ENCODE measurements at places on chromosomes 5 and 9.

DNA sequence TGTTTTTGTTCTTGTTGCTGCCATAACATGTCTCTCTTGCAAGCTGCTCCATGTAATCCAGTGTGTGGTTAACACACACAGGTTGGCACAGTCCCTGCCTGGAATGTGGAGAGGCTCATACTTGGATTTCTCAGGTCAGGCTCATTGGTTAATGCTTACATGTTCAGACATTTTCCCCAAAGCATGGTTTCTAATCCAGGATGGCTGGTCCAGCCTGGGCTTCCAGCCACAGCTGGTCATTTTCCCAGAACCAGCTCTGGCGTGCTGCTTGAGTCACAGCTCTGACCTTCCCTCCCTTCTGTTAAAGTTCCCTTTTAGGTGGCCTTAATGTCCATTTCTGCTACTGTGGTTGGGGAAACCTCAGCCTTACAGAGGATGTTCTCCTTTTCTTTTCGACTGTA lies 294.3 kb downstream of the TAF11L14 start:
- no peak for DNase-seq

DNA sequence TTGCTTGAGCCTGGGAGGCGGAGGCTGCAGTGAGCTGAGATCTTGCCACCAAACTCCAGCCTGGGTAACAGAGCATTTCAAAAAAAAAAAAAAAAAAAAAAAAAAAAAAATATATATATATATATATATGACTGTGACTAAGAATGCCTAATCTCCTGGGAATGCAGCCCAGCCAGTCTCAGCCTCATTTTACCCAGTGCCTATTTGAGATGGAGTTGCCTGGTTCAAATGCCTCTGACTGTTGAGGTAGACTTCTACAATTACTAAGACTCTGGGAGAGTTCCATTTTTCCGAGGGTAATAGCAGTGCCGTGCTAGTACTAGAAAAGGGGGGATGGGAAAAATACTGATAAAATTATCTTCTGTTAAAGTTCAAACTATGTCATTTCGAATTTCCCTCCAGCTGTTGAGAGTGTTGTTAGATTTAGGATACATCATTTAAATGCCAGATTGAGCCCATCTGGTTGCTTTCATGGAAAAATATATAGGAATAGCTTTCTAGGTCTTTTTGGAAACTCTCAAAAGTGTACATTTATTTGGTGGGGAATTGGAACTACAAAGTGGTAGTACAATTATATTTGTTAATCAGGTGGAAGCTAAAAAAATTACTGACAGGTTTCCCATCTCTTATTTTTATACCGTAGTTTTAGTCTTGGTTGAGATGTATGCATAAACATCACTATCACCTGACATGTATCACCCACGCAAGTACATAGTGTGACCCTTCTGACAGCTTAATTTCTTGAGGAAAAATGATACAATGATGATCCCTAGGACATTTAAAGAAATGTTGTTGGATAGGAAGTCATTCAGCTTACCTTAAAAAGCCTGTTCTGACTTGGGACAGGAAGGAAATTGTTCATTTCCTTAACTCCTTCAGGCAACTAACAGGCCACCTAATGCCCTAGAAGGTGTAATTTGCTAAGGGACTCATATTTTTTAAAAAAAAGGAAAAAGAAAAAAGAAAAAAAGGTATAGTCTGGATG lies 214.9 kb downstream of the ADAMTSL1 start:
- DNase-seq, result no peak

- DNase-seq, result no peak
Measured at GRCh38 chr5:157828944-157829639, 29.9 kb downstream of the CLINT1 start.

- no peak for DNase-seq
Measured at GRCh38 chr5:102498271-102499034, at the start of gene SLCO6A1. Gene SLCO6A1, minus strand, starts transcription at chr5:102499001. Its CDS starts 157 bp downstream, at chr5:102498844.

GRCh38 chr5:90747693-90748092 lies 189.1 kb downstream of the ADGRV1 start:
- no peak for DNase-seq

- no peak for DNase-seq
Measured at GRCh38 chr5:69317391-69317790, 15.2 kb downstream of the CCDC125 start.

DNA sequence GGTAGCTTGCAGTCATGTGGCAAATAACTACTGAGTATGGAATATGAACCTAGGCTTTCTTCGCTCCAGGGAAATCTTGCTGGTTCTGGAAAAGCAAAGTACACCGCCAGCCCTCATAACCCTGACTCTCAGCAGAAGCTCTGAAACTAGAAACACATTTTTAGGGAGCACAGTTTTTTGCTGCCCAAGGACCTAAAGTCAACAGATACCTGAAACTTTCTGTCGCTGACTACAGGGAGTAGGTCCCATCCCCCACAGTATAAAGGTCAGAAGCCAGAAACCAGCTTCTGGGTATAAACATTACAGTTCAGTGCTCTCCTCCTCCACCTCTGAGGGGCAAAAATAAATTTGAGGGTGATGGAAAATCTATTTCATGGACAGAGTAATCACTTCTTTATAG lies 3.0 kb downstream of the ATOX1 start:
- DNase-seq, result no peak

GRCh38 chr9:88075966-88076285 lies 62.3 kb downstream of the SPATA31C2 start:
- no peak for DNase-seq

DNA sequence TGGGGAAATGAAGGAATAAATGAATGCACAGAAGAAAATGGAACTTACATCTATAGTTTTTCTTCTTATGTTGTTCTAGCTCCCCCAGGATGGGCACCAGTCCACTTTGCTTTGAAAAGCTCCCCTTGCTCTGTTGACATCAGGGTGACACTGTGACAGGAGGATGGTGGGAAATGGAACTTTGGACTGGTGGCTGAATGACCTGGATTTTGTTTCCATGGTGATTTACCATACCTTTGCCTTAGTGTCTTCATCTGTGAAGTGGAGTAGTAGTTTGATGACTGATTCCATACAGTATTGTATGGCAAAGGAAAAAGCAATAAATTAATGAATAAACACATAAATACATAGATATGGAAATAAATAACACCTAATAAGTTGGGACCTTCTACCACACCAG lies 294.7 kb downstream of the KIF4B start:
- no peak for DNase-seq

DNA sequence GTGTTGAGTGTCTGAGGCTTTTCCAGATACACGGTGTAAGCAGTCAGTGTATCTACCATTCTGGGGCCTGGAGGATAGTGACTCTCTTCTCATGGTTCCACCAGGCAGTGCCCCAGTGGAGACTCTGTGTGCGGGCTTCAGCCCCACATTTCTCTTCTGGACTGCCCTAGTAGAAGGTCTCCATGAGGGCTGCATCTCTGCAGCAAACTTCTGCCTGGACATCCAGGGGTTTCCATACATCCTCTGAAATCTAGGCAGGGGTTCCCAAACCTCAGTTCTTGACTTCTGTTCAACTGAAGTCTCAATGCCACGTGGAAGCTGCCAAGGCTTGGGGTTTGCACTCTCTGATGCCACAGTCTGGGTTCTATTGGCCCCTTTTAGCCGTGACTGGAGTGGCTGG lies 256.6 kb upstream of the ITGA1 start:
- no peak for DNase-seq

- DNase-seq, result no peak
Measured at GRCh38 chr5:35794684-35795375, 61.9 kb upstream of the IL7R start.

DNA sequence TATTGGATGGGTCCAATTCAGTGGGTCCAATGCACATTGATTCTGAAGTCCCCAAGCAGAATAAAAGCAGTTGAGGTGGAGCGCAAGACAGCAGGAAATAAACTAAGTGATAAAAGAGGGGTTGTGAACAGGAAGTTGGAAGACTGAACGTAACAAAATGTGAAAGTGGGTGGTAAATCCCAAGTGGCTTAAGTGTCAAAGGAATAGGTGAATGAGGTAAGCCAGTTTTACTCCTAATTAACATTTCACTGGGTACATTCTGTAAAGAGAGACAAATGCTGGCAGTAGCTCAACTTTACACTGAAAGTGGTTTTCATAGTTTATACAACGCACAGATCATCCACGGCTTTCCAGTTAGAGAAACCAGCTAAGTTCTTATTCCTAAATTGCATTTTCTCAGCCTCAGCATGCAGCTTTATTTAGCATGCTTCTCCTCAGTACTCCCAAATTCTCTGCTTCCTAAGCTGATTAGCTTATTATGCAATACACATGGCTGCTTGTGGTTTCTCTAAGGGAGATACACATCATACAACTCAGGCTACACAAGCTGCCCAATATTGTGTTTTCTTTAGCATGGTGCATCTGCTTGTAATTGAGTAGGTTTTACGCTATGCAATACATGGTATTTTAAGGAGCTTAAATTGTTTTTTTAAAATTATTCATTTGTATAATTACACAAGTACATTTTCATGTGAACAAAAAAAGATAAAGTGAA lies 34.2 kb upstream of the HSD17B4 start:
- DNase-seq, result no peak

DNA sequence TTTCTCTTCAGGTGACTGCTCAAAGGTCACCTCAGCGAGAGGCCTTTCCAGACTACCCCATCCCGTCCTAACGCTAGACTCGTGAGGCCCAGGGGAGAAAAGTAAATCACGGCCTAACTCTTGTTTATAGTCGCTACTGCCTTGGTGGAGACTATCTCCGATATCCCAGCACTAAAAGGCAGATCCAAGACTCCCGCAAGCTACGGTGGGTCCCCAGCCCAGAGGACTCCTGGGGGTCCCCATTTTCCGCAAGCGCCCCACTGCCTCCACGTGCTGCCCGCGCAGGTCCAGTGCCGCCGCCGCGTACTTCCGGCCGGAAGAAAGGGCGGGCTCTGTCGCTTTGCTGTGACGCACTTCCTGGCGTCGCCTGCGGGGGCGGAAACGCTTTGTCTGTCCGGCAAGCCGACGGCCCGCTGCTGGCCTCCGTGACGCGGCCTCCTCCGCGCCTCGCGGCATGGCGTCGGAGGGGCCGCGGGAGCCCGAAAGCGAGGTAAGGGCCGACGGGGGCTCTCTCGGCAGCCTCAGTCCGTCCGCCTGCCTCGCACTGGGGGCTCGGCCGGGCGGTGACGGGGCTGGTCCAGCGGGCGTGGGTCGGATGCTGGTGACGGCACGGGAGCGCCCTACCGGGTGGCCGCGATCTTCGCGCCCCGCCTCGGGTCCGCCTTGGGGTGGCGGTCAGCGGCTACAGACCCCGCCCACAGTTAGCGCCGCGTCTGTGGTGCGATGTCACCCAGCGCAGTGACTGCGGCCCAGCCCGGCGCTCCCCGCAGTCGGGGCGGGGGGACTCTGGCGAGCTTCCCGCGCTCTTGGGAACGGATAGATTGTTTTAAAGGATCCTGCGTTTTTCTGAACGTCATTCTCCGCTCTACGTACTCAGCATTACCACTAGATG lies at the start of gene SECISBP2:
TSS of gene SECISBP2 (plus strand) at position 378 of the 892 bp plus-strand sequence. CDS start at position 455, 77 bp downstream.
- DNase-seq, result peak; percentile 82

DNA sequence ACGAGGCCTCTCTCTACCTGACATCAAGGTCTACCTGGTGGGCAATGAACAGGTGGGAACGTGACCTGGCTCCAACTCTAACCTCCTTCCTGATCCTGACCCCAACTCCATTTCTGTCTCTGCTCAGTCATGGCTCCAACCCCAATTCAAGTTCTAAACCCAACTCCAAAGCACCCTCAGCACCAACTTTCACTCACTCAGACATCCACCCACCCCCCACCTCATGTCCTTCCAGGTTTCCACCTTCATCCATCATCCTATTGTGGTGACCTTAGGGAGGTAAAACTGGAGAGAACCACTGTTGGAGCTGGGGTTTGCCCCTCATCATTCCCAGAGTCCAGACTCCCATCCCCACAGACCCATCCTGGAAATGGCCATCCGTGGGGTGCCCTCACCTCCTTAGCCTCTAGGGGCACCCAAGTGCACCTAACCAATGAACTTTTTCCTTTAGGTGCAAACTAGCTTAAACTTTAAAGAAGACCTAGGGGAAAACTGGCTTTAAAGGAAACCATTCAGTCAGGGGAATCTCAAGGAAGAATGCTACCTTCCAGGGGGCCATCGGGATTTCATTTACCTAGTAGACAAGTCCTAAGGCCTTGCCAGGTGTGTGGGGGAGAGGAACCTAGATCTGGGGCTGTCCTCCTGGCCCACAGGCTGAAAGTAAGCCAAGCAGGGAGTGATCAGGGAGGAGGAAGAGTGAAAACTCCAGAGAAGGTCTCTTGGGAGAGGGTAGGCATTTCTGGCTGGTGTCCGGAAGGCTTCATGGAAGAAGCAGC lies 11.3 kb downstream of the RGS14 start:
- DNase-seq, result no peak

DNA sequence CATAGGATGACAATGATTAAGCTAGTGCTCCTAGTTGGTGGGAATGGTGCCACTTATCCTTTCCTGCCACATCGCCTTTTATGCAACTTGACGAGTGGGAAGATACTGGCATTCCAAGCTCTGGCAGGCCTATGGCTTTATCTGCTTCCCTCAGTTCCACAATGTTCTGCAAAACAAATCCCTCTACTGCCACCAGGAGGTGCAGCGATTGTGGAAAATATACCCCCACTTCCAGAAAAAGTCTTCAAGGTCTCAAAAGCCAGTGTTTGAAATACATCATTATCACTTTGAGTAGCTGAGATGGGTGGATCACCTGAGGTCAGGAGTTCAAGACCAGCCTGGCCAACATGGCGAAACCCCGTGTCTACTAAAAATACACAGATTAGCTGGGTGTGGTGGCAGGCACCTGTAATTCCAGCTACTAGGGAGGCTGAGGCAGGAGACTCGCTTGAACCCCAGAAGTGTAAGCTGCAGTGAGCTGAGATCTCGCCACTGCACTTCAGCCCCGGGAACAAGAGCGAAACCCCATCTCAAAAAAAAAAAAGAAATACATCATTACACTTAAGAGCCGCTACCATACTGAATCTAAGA lies 3.4 kb downstream of the CLINT1 start:
- no peak for DNase-seq

GRCh38 chr5:131776450-131776849 lies 20.4 kb downstream of the FNIP1 start:
- DNase-seq, result no peak

DNA sequence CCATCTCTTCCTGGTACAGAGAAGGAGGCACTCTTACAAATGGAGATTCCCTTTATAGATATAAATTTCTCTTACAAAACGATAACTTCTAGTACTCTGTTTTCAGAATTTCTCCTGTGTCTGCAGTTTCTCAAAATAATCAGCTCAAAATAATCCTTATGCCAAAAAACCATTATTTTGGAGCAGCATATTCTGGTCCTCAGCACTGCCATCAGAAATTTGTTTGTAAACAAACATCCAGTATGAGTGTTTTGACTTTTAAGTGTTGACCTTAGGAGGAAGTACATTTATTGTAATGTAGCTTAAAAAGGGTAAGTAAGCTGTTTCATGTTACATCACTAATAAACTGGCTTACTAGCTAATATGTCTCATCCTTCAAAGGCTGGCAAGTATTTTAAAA lies 52.8 kb upstream of the SNAPC3 start:
- no peak for DNase-seq

Measured in activated CD8-positive, alpha-beta memory T cell treated with anti-CD3 and anti-CD28 coated beads for 1 hour (primary cell).